ENCODE measurements at places on chromosomes 2 and 18.

DNA sequence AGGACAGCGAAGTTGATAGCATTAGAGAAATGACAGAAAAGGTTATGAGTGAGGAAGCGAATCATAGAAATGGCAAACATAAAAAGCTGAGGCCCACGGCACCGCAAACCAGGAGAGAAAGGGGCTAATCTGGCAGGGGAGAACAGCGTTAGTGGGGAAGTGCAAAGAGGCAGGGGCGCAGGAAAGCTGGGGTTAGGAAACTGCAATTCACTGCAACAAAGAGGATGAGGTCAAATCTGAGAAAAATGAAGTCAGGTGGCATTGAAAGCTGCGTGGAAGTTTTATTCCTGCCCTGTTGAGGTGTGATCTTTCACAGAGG, 653 bp upstream of the ABI2 start:
- no peak for DNase-seq

GRCh38 chr2:232219496-232219870, 159.1 kb upstream of the ALPP start:
- no peak for DNase-seq

DNA sequence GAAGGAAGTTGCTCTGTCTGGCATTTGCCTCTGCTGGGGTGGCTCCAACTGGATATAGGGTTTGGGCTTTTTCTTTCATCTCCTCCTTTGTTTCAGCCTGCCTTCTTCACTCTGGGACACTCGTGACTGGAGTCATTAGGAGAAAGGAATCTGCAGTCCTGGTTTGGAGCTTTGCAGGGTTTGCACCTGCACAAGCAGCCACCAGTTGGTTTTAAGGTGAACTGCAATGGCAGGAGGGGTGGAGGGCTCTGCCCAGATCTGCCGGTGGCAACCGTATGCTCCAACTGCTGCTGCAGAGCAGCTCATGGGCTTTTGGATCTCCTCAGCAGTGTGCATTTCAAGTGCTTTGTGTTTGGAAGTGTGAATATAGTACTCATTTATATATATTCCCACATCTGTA, 131.3 kb upstream of the MGAT5 start:
- peak; percentile 56 for DNase-seq

GRCh38 chr2:28586867-28587266, 91.0 kb downstream of the PLB1 start:
- no peak for DNase-seq

DNA sequence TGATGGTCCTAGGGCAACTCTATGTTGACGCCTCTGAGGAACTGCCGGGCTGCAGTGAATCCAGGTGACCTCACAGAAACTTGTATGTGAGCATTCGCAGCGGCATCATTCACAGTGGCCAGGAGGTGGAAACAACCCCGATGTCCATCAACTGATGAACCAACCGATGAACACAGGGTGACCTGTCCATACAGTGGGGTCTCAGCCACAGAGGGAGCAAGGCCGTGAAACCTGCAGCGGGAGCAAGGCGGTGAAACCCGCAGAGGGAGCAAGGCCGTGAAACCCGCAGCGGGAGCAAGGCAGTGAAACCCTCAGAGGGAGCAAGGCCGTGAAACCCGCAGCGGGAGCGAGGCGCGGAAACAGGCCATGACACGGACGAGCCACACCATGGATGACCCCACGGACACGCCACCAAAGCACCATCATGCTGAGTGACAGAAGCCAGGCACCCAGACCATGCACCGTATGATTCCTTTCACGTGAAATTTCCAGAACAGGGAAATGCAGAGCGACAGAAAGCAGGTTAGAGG, 63.0 kb downstream of the PARD6G start:
- DNase-seq = no peak

- DNase-seq = no peak
Observed at GRCh38 chr2:136019306-136019705, 33.9 kb upstream of the DARS1 start.

Measured in islet precursor cell (in vitro differentiated cells).